ENCODE measurements at places on chromosomes 4 and X.

DNA sequence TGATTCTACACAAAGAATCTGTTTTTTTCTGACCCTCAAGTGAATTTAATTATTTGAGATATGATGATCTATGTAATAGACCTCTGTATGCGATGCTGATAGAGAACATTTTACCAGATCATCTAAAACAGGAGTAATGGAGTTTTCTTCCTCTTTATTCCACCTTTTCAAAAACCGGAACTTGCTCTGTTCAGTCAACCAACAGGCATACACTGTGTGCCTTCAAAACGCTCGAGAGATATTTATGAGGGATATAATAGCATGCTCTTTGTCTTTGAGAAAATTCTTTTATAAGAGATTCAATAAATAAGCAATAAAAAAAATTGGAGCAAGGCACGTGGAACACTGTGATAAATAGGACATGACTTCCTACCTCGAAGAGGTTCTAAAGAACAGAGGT, 2.0 kb downstream of the NYX start:
- no peak for DNase-seq

DNA sequence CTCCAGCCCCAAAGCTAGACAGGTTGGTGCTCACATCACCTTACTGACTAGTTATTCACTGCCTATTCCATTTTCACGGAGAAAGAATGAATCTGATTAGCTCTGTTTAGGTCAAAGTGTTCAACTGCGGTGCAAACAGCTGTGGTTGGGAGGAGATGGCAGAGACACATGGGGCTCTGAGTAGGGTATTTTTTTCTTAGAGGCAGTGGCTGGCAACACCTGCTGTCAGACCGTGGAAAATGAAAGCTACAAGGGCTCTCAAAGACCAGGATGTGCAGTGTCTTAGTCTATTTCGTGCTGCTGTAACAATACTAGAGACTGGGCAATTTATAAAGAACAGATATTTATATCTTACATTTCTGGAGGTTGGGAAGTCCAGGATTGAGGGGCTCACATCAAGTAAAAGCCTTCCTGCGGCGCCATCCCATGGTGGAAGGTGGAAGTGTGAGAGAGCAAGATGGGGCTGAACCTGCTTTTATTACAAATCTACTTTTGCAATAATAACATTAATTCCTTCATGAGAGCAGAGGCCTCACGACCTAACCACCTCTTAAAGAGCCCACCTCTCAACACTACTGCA, 10.6 kb downstream of the NYX start:
- DNase-seq = no peak

GRCh38 chrX:437661-438390, 51.1 kb upstream of the PPP2R3B start:
- DNase-seq = no peak

GRCh38 chr4:182145334-182145905, 97.8 kb upstream of the TENM3 start:
- no peak for DNase-seq

DNA sequence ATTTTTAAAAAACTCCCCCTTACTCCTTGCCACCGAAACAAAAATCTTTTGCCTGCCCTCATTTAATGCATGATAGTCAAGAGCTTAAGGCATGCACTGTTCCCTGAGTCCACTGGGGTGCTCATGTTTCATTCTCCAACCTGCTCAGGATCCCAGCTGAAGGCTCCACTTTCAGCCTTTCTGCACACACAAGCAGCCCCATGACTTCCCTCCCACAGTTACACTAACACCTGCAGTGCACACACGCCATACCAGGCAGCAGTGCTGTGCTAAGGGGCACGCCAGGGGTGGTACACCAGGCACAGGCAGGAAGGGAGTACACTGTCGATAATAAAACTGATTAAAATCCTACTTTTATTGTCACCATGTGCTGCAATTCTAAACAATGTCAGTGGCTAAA, 385.2 kb downstream of the BMPR1B start:
- DNase-seq = no peak
